ENCODE measurements at places on chromosomes 6 and 20.

DNA sequence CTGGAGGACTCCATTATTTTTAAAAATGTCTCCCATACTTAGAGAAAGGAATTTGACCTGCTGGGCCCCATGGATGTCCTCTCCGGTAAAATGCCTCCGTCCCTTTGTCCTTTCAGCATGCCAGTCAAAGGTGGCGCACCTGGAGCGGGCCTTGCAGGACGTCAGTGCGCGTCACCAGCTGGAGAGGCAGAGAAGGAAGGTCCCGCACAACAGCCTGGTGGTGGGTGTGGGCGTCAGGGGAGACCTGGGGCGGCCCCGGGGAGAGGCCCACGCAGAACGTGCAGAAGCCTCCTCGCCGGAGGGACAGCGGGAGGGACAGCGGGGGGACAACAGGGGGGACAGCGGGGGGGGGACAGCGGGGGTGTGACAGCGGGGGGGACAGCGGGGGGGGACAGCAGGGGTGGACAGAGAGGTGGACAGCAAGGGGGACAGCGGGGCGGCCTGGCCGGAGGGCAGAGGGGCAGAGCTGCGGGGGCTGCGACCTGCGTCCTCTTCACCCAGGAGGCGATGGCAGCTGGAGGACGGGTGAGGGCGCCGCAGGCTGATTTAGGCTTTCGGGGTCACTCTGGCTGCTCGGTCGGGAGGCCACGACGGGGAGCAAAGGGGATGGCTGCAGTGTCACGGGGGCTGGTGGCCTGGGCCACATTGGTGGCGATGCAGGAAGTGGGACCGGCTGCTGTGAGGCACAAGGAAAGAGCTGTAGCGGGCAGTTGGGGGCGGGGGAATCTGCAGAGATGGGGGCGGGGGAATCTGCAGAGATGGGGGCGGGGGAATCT lies 859 bp upstream of the KIF25 start:
- no peak for DNase-seq

DNA sequence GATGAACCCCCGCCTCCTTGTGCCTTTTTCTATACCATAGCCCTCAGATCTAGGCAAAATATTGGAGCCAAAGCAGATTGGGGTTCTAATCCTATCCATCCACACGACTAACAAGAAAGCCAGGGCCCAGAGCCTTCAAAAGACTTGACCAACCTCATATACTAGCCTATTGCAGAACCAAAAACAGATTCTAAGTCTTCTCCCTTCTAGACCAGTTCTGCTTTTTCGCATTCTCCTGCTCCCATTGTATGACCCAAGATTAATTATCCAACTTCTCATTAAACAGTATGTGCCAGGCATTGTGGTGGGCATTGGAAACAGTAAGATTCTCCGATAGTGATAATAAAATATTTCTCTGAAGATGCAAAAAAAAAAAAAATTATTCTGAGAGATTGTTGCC lies 113.7 kb upstream of the JARID2 start:
- no peak for DNase-seq

DNA sequence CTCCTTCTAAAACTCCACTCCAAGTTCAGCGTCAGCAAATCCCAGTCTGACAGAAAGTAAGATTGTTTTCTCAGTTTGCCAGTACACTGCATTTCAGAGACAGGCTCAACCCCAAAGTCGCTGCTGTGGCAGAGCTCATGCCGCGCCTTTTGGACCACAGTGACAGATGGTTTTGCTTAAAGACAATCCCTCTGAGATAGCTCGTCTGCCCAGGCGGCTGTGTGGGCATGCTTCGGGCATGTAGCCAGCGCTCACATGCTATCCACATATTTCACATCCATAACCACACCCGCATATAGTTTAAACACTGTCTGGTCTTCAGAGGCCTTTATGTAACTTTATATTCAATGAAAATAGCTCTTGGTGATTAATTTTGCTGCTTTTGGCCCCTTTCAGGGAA lies 14.7 kb upstream of the PXDC1 start:
- DNase-seq: no peak

GRCh38 chr6:14770572-14770971 lies 475.3 kb upstream of the JARID2 start:
- no peak for DNase-seq

GRCh38 chr20:63101781-63102720 lies 95.3 kb upstream of the BHLHE23 start:
- peak; percentile 70 for DNase-seq

DNA sequence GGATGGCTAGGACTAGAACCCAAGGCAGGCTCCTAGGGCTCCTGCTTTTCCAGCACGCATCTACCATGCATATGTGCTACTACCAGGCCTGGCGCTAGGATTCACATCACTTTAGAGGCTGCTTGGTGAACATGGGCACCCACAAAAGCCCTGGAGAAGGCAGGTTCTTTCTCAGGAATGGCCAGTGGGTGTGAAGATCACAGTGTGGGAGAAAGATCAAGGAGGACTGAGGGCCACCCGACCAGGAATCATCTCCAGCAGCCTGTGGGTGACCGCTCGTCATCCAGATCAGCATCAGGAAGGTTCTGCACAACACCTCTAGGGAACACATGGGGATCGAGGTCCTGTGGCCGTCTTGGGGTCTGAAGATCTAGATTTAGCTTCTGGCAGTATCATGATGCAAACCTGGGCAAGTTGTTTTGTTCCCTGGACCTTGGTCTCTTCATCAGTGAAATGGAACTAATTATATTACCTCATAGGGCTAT lies 27.3 kb downstream of the SRSF3 start:
- DNase-seq: no peak

GRCh38 chr6:36312854-36313648 lies 23.6 kb downstream of the BNIP5 start:
- DNase-seq: no peak

DNA sequence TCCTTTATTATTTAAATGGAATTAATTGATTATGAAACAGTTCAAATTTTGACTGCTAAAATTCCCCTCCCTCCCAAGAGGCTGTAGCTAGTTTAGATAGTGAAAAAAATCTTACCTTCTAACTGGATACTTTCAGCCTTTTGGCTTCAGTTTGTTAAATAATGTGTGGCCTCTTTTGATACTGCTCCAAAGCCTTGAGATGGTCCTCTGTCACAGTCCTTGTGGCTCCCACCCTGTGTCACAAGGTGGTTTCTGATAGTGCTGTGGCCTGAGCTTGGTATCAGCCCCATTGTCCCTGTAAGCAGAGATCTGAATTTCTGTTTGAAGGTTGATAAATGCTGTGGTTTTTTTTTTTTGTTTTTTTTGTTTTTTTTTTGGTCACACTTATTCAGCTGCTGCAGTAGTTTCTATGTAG lies 20.8 kb downstream of the PANK2 start:
- no peak for DNase-seq

- no peak for DNase-seq
Observed at GRCh38 chr6:4983322-4983721, 20.5 kb downstream of the RPP40 start.

- DNase-seq: peak; percentile 85
Observed at GRCh38 chr6:36094753-36095496, 35.4 kb upstream of the MAPK13 start.

GRCh38 chr6:78688668-78689067 lies 178.7 kb upstream of the IRAK1BP1 start:
- no peak for DNase-seq

DNA sequence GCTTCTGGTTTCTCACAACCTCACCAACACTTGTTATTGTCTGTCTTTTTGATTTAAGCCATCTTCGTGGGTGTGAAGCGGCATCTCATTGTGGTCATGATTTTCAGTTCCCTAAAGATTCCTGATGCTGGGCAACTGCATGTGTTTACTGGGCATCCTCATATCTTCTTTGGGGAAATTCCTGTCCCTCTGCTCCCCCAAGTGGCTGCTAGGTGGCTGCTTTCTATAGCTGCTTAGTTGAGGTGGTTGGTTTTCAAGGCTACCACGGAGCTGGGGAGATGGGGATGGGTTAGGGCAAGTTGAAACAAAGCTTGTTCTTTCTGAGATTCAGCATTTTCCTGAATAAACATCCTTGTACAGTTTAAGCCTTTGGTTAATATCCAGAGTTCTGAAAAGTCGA lies 403.9 kb upstream of the SULF2 start:
- DNase-seq: no peak

DNA sequence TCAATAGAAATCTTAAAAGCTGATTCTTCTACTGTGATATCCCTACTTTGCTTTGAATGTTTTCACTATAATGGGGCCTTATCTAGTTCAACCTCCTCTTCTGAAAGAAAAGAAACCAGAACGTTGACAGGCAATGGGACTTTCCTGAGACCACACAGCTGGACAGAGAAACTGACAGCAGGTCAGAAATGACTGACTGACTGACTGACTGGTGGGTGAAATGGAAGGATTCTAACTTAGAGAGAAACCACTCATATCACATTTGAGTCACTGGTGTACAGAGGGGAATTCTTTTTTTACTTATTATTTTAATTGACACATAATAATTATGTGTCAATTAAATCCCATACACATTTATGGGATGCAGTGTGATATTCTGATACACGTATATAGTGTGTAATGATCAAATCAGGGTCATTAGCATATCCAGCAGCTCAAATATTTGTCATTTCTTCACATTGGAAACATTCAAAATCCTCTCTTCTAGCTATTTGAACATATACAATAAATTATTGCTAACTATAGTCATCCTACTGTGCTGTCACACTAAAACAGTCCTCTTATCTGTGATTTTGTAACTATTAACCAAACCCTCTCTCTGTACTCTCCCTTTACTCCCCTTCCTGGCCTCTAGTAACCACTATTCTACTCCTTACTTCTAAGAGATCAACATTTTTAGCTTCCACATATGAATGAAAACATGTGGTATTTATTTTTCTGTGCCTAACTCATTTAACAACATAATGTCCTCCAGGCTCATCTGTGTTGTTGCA lies 64.8 kb upstream of the NRSN1 start:
- DNase-seq: no peak

DNA sequence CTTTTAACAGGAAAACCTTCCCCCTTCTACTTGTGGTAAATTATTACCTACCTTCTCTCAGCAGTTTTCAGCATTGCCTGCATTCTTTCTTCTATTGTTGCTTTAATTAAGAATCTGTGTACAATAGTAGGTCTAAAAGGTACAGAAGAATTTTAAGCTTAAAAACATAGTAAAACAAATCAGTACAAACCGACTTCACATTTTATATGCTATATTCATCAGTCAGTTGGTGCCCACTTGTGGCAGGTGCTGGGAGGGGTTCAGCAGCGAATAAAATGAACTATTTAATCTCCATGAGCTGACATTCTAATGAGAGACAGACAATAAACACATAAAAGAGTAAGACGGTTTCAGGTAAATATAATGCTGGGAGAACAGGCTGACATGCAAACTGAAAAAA lies 73.4 kb upstream of the FBXO30 start:
- DNase-seq: no peak

DNA sequence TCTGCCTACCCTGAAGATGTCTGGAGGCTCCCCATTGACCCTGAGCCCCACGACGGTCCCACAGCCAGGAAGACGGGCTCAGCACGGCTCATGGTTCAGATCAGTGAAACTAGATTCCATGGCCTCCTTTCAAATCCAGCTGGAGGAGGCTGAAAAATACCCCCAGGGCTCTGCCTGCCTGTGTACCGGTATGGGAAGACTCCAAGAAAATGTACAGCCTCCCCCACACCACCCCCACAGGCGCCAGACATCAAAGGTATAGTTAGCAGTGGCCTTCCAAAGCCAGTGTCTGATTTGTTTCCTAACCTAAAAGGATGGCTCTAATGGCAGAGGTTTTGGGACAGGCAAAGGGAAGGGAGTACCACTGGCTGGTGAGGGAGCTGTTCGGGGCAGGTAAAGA lies 86.2 kb upstream of the SNAP25 start:
- DNase-seq: no peak

DNA sequence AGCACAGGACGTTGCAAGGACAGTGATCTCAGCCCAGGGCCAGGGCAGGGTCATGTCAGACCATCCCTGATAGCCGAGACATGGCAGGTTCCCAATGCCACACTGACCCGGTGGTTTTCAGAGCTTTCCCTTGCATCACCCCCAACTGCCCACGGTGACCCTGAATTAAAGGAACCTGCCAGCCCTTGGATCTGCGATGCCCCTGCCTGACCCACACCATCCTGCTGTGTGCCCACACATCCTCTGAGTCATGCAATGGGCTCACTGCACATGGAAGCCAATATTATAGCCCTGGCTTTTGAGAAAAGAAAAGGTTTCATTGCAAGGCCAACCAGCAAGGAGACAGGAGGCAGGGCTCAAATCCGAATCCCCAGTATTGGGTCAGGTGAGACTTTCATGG lies 132.6 kb upstream of the CST7 start:
- no peak for DNase-seq

- no peak for DNase-seq
Observed at GRCh38 chr20:42252116-42252515, 633.9 kb upstream of the CHD6 start.

- DNase-seq: no peak
Observed at GRCh38 chr20:2814076-2814475, 711 bp upstream of the C20orf141 start.

GRCh38 chr6:136982928-136983327 lies 60.8 kb downstream of the SLC35D3 start:
- no peak for DNase-seq

GRCh38 chr6:94005835-94006234 lies 586.5 kb upstream of the EPHA7 start:
- no peak for DNase-seq

DNA sequence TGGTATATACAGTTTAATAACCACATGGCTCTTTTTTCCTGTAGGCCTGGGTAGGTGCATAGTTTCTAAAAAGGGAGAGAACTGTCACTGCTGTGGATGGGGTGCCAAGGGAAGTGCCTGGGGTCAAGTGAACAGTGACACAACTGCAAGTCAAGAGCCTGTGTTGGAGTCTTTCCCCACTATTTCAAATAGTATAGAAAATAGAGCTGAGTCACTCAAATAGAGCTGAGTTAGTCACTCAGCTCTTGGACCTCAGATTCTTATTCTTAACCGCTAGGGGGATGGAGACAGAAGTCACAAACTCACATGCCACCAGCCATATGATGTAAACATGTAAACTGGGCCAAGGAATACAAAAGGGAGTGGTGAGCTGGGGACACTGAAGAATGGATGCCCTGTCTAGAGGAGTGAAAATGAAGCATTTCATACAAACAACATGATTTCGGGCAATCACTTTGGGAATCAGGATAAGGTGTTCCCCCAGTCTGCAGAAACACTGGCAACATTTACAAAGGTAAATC lies 2.1 kb downstream of the NQO2 start:
- peak; percentile 43 for DNase-seq

DNA sequence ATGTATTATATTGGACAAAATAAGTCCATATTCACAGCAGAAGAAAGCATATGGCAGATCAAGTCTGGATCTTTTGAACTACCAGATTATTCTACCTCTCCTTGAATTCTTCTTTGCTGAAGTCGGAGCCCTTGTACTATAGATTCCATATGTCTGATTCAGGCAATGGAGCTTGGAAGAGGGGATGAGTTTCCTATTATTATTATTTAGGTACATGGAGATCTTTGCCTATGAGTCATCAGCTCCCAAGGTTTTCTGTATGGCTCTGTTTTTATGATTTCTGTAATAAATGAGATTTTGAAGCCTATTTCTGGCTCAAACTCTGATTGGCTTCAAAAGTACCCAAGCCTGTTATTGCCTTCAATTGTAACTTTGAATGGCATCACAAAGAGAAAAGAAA lies 72.0 kb downstream of the OPRM1 start:
- no peak for DNase-seq

- DNase-seq: peak; percentile 79
Observed at GRCh38 chr20:45987108-45987780, 15.2 kb upstream of the ZNF335 start.

GRCh38 chr6:42113936-42114636 lies 28.3 kb downstream of the C6orf132 start:
- no peak for DNase-seq

Measured in activated CD4-positive, alpha-beta T cell treated with anti-CD3 and anti-CD28 coated beads, Interleukin-2, amount 10 ng/mL, durations not matched to agents 7 days and 5 days (primary cell).